ENCODE measurements at places on chromosomes 13 and 19. TPM values are rescaled to one million over a fixed set of nuclear protein-coding genes. Genes with fewer than 3 reads are reported as not detected.

Gene KLK1
- total RNA-seq: 58.3 TPM

Gene MUC16
- 0.91 TPM for total RNA-seq

Gene PCDH8
- 0.30 TPM for total RNA-seq

Gene TMIGD2
- total RNA-seq: not detected

Gene FPR3
- total RNA-seq: 2.9 TPM

Gene NCCRP1
- total RNA-seq: 32.7 TPM

Gene OBI1
- 10.6 TPM for total RNA-seq

Gene STXBP2
- 55.5 TPM for total RNA-seq

Gene ZNF837
- 3.1 TPM for total RNA-seq

DNA sequence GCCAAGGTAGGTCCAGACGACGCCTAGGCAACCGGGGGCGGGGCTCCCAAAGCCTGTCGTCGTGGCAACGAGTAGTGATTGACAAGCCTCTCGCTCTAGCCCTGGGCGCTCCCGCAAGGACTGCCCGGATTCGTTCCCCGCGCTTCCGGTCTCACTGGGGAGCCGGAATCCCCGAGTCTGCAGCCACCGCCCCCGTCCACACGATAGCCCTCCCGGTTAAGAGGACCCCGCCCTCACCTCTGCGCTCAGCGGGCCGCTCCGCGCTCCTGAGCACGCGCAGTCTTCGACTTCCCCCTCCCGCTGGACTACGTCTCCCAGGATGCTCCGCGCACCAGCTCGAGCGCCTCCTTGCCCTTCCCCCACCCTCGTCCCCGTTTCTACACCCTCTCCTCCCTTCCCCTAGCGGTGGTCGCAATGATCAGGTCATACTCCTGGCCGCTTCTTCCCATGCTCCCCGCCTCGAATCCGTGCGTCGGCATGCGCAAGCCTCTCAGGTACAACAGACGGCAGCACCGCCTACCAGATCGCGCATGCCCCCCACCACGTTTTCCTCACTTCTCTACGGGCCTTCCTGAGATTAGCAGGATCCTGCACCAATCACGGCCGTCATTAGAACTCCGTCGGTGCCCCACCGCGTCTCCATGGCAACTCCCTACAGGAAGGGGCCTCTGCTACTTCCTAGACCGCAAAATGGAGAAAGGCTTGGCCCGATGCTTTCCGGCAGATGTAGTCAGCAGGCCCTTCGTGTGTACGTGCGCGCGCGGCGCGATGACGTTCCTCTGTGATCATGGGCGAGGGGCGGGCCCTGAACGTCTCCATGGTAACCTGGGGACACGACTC lies at the start of gene MZF1:
TSS of gene MZF1 (minus strand) at position 518 of the 840 bp plus-strand sequence. CDS start 1,946 bp downstream, outside the sequence.
- DNase-seq: peak; percentile 100

GRCh38 chr13:38693641-38694040 lies 6.8 kb downstream of the FREM2 start:
- no peak for DNase-seq

GRCh38 chr19:37855098-37855497 lies 51.3 kb downstream of the WDR87 start:
- DNase-seq: no peak

- no peak for DNase-seq
These were observed 7.1 kb upstream of the CLPP start for GRCh38 chr19:6354098-6354674.

- DNase-seq: no peak
These were observed 9.0 kb downstream of the BLOC1S3 start for GRCh38 chr19:45187421-45188100.

GRCh38 chr13:114118511-114119123 lies 13.8 kb downstream of the RASA3 start:
- DNase-seq: no peak

- no peak for DNase-seq
These were observed 87.6 kb downstream of the CYSLTR2 start for GRCh38 chr13:48741377-48741776.

DNA sequence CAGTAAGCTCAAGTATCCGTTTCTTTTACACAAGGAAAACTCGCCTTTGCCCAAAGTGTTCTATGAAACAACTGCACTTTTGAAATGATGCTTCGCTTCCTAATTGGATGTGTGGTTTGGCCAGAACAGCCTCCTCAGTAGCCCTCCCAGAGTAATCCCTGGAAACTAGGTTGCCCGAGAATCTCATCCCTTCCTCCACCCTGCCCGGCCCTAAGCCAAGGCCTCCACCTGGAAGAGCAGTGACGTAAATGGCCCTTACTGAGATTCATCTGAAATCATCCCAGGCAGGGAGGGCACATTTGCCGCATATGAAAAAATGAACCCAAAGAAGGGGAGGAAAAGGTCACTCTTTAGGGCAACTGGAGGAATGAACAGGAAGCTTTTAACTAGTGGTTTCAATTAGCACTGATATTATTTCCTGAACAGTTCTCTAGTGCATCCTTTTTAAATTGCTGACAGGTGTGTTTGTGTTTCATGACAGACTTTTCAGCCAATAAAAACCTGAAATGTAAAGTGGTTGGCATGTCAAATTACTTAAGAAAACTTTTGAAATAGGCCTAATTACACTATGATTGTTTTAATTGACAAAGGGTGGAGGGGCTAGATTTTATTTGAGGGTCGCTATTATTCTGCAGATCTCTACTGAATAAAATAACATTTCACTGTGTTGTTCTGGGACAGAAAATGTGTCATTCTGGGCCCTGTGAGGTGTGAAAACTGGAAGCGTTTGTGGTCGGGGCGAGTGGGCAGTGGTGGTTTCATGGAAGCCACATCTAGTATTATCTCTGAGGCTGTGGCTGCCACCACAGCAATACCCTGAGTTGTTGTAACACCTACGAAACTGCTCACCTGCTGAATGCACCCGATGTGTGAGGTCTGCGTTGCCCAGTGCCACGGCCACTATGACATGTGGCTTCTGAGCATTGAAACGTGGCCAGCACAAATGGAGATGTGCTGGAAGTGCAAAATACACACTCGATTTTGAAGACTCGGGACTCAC lies 112.1 kb downstream of the ZIC5 start:
- DNase-seq: no peak

DNA sequence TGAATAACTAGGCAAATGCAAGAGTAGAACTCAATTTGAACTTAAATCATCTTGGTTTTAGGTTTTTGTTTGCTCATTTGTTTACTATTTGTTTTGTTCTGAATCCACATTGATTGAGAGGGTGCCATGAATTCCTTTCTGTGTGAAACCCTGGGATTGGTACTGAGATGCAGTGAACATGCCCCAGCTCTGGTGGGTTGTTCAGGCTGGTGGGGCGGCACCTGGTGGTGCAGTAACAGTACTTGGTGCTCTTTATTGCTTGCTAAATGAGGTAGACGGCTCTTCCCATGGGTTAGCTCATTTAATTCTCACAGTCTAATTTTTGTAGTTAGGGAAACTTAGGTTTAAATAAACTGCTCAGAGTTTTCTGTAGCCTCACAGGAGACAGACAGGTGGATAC lies 48.4 kb downstream of the WASF3 start:
- DNase-seq: no peak

GRCh38 chr19:11278670-11279069 lies 16.3 kb upstream of the DOCK6 start:
- no peak for DNase-seq

GRCh38 chr13:57264965-57265364 lies 98.0 kb downstream of the PRR20E start:
- DNase-seq: no peak

GRCh38 chr19:1577090-1577928 lies 9.2 kb upstream of the MEX3D start:
- no peak for DNase-seq

- no peak for DNase-seq
These were observed 87.0 kb upstream of the HTR2A start for GRCh38 chr13:46983881-46984280.

DNA sequence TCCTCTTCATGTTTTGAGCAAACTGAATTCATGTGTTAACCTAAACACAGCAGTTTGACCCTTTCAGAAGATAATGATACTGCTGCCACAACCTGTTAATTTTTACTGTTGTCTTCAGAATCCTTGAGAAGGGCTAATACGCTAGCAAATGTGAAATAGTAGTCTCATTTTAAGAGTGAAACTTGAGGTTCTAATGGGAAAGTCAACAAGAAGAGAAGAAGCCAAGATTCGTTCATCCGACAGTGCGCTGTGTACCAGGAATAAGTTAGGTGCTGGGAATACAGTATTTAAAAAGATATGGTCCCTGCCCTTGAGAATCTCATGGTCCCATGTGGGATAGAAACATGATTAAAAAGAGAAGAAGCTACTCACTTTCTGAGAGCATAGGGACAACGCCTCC lies 134.4 kb downstream of the KL start:
- no peak for DNase-seq

GRCh38 chr19:5850743-5851293 lies 431 bp downstream of the FUT3 start:
- no peak for DNase-seq

DNA sequence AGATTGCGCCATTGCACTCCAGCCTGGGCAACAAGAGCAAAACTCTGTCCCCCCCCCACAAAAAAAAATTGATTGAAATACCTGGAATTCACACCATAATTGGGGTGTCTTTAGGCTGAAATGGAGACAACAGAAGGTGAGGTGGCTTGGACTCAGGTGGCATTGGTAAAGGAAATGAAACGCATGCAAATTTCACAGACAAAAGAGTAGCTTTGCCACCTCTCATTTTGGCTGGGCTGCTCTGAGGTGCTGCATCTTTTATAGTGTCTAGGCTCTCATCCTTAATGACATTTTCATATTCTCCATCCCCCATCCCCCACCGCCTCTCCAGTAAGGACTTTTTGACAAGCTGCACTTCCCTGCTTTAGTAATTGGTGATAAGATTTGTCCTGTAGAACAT lies 6.9 kb downstream of the UBE2L5 start:
- no peak for DNase-seq

GRCh38 chr19:53311044-53311443 lies 22.5 kb upstream of the ZNF845 start:
- DNase-seq: no peak

DNA sequence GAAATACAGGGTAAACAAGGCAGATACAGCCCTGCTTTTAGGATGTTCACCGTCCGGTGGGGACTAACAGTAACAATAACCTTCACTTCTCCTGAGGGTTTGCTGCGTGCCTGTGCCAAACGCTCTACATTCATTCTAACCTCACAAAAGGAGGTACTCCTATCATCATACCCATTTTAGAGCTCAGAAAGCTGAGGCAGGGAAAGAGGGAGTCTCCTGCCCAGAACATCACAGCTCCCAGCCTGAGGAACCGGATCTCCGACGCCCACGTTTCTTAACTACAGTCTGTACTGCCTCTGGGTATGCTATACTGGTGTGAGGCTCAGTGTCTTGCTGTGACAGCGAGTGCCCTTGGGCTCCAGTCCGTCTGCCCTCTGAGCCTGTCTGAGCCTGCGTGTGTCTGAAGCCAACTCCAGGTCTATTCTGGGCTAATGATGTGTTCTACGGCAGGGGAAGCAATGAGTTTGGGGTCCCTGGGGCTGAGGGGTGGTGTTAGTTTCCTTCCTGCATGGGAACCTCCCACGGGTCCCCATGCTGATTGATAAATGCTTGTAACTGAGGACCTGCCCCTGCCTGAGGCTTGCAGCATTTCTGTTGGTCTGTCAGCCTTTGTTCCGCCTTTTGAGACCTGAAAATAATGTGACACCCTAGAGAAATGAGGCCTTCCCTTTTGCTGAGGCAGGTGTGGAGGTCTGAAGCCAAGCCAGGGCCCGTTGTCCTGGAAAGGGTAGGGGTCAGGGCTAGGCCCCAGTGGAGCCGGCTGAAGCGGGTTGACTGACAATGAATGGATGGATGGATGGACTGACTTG lies 4.9 kb downstream of the LIPE start:
- DNase-seq: no peak

DNA sequence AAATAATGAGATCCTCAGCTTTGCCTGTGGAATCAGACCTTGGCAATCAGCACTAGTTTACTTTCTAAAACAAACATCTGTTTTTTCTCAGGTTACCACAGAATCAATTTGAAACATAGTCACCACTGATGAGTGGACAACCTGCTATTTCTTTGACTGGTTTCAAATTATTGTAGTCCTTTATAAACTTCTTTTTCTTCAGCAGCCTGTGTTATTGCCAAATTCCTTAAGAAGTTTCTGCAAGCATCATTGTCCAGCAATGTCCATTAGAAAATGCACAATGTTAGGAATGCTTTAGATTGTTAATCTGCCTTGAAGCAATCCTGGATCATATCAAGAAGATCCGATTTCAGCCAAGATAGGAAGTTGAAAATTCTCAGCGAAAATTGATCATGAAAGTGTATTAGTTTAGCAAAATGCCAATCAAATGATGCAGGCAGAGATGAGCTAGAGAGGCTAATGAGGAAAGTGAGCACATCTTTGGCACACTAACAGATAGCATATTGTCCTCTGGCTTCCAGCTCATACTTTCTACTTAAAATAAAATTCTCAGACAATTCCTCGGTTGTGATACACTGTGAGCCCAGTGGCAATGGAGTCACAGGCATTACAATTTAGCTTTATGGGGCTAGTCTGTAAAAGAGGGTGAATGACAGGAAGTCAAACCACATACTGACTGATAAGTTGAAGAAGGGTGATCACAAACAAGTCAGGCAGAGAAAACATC lies 270.6 kb downstream of the SLITRK6 start:
- no peak for DNase-seq
